ENCODE measurements at places on chromosomes 3 and 15. TPM values are rescaled to one million over a fixed set of nuclear protein-coding genes. Genes with fewer than 3 reads are reported as not detected.

CAMP gene
- total RNA-seq: 1.5 TPM

DNA sequence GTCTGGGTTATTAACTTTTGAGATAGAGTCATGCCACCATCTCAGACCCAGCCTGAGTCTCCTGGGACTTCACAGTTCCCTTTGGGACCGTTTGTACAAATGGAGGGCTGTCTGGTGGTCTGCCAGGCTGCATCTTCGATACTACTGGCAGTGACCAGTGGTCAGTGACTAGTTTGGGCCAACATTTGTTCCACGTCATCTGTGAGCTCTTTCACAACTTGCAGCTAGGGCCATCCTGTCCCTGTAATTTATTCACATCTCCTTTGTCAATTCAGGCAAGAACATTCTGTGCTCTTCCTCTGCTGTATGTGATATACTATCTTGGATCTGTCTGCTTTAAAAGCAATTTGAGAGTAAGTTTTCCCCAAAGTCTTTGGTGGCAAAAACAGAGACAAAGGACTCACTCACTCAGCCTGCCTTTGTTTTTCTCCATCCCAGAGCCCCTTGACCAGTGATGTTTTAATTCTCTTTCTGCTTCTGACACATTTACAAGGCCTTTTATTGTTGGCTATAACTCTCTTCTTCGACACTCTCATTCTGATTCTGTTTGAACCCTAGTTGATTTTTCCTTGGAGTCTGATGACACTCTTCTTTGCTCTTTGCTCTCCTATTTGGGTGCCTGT is 353.4 kb downstream of the EPHB1 start:
- DNase-seq: peak; percentile 74
- H3K27ac ChIP-seq: no peak overlapping the region

DNA sequence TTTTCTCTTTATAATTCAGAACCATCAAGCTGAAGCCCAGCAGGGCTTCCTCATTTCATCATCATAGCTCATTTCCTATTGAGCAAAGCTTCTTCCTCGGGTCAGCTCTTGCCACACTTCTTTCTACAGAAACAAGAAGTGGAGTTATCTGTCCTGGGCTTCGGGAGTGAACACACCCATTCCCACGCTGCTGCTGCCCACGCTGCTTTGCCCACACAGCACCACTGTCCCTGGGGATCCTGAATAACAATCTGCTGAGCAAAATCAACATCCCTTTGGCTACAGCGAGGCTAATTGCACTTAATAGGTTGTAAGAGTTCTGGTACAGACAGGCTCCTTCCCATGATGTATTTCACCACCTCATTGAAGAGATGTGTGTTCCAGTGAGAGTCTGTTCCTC is 23.7 kb downstream of the CEP19 start:
- no peak overlapping the region for H3K4me3 ChIP-seq
- H3K36me3 ChIP-seq: no peaks in the 10 kb centered on the region
- no peak overlapping the region for H3K27ac ChIP-seq
- DNase-seq: peak; percentile 77
- no peaks in the 10 kb centered on the region for H3K4me1 ChIP-seq
- H3K27me3 ChIP-seq: no peaks in the 10 kb centered on the region

DNA sequence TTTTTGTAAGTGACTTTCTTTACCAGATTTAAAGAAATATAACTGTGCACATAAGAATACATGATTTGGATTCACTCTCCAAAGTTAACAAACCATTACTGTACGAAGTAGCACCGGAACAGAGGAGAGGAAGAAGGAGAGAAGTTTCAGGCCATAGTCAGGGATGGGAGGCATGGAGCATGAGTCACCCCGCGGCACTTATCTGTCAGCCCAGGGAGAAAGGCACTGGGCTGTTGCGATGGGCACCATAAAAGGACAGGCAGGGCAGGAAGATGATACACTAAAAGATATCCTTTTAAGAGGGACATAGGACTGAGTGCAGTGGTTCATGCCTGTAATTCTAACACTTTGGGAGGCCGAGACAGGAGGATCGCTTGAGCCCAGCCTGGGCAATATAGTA is 37.0 kb downstream of the TTC23 start:
- no peaks in the 10 kb centered on the region for H3K4me1 ChIP-seq
- H3K4me3 ChIP-seq: no peak overlapping the region
- peak overlapping the region; percentile 89 for H3K27ac ChIP-seq
- no peaks in the 10 kb centered on the region for H3K27me3 ChIP-seq

DNA sequence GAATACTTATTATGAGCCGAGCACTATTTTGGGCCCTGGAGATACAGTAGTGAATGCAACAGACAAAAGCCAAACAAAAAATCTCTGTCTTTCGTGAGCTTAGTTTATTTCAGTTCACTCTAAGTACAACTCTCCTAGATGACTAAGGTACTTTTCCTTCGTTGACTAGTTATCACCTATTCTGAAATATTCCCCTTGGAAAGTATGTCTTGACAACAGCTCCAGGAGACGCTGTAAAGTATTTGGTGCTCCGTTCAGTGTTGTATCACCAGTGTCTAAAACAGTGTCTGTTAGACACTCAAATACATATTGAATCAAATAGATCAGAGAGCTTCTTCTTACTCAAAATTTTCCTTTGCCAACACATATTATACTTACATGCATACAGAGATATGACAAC is 119.6 kb downstream of the TFDP2 start:
- H3K27ac ChIP-seq: peak overlapping the region; percentile 62
- no peak for DNase-seq
- H3K4me3 ChIP-seq: no peak overlapping the region
- H3K27me3 ChIP-seq: no peaks in the 10 kb centered on the region
- H3K36me3 ChIP-seq: no peaks in the 10 kb centered on the region

IFT122 gene
- total RNA-seq: 36.9 TPM

- peaks cover 22% of the 10 kb centered on the region for H3K4me1 ChIP-seq
- no peak overlapping the region for H3K4me3 ChIP-seq
- no peaks in the 10 kb centered on the region for H3K27me3 ChIP-seq
These were observed 6.0 kb downstream of the SNRPA1 start for GRCh38 chr15:101288905-101289513.

ERC2 gene
- 2.9 TPM for total RNA-seq

NKTR gene
- 14.1 TPM for total RNA-seq

TMCO5A gene
- not detected for total RNA-seq

GRCh38 chr3:55484191-55484689 is 2.9 kb downstream of the WNT5A start:
- no peaks in the 10 kb centered on the region for H3K27me3 ChIP-seq
- no peak for DNase-seq
- no peak overlapping the region for H3K27ac ChIP-seq
- H3K4me1 ChIP-seq: peaks cover 51% of the 10 kb centered on the region
- no peak overlapping the region for H3K4me3 ChIP-seq

- no peaks in the 10 kb centered on the region for H3K36me3 ChIP-seq
- no peaks in the 10 kb centered on the region for H3K4me1 ChIP-seq
- no peak for DNase-seq
- no peak overlapping the region for H3K27ac ChIP-seq
These were observed 266.0 kb downstream of the ZNF621 start for GRCh38 chr3:40790746-40791145.

DNA sequence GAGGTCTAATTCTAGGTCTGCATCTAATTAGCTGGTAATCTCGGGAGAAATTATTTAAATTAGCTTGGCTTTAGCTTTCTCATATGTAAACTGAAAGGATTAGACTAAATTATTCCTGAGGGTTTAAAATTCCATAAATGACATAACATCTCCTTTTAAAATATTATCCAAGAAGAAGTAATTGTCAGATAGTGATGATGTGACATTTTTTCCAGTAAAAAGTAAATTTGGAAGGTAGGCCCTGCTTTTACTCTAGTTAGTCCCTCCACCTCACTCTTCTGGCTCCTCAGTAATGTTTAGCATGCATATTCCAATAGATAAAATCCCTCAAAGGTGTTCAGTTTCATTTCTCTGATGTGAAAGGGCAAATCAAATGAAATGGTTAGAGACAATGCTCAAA is 215.7 kb downstream of the FHIT start:
- H3K27ac ChIP-seq: no peak overlapping the region
- no peaks in the 10 kb centered on the region for H3K4me1 ChIP-seq
- no peak overlapping the region for H3K4me3 ChIP-seq

DNA sequence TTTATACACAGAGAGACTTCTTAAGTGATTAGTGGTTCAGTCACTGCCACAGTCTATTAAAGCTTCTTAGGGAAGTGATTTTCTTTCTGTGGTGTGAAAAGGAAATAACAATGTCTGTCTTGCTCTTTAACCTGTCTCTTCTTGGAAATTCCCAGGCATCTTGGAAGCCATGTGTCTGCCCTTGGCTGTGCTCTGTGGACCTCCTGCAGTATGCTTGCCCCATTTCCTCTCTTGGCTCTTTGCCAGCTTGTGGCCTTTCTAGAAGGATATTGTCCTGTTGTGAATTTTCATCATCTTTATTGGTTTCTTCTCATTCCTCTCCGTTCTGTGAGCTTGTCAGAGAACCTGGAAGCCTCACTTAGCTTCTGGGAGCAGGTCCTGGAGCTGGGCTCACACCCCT is 338.4 kb upstream of the C2CD4B start:
- H3K27ac ChIP-seq: no peak overlapping the region
- no peaks in the 10 kb centered on the region for H3K27me3 ChIP-seq
- no peaks in the 10 kb centered on the region for H3K4me1 ChIP-seq
- H3K36me3 ChIP-seq: no peaks in the 10 kb centered on the region
- no peak overlapping the region for H3K4me3 ChIP-seq
- no peak for DNase-seq

DNA sequence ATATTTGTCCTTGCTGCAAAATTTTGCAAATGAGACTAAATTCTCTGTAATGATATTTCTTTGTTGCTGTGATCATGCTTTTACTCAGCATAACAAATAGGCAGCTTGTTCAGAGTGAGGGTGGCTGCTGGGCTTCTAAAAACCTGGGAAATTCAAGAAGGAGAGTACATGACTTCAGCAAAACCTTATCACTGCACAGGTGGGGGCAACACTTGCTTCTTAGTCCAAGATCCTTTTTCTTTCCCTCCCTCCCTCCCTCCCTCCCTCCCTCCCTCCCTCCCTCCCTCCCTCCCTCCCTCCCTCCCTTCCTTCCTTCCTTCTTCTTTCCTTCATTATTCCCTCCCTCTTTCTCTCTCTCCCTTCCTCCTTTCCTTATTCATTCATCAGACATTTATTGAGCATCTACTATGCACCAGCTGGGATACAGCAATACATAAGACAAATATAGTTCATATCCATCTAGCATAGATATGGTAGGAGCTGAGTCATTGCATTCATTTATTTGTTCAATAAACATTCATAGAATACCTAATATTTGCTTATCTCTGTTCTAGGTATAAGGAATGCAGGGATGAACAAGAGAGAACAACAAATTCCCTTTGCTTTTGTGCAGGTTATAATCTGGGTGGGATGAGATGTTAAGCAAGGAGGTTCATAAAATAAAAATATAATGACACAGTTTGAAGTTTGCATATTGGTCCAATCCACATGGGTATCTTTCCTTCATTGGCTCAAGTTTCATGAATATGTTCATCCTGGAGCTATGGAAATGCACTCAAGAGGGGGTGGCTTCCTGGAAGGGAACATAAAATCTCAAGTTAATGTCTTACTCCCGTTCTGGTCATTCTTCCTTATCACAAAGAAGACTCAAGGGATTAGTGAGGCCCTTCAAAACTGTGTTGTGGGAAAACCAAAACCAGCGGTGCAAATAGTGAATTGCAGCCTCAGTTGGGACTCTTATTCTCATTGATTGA is 210.7 kb downstream of the PDCD6IP start:
- H3K27ac ChIP-seq: no peak overlapping the region
- no peak for DNase-seq
- H3K4me3 ChIP-seq: no peak overlapping the region
- no peaks in the 10 kb centered on the region for H3K27me3 ChIP-seq
- H3K4me1 ChIP-seq: no peaks in the 10 kb centered on the region

DNA sequence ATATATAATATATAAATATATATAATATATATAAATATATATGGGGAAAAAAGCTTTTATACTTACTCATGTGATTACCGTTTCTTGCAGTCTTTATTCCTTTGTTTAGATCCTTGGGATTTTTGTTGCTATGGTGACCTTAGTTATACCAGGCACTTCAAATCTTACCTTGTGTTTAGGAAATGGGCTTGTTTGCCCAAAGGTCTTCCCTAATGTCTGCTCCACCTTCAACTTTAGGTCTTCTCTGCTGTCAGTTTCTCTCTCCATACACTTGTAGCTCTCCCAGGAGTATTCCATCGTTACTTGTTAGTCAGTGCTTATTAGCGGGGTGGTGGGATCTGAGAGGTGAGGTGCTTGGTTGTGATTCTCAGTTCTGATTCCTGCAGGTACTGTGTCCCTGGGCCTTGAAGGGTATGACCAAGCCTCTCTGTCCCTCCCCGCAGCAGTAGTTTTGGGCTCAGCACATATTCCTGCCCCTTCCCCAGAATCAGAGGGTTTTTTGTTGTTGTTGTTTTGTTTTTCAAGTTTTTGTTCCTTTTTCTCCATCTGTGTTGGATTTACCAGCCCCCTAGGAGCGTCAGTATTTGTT is 9.6 kb upstream of the LAMP3 start:
- no peaks in the 10 kb centered on the region for H3K27me3 ChIP-seq
- DNase-seq: no peak
- H3K36me3 ChIP-seq: no peaks in the 10 kb centered on the region
- H3K4me3 ChIP-seq: no peak overlapping the region
- H3K27ac ChIP-seq: no peak overlapping the region
- H3K4me1 ChIP-seq: no peaks in the 10 kb centered on the region

GRCh38 chr3:38122712-38123290 is 14.1 kb downstream of the ACAA1 start:
- peaks cover 76% of the 10 kb centered on the region for H3K36me3 ChIP-seq
- no peaks in the 10 kb centered on the region for H3K27me3 ChIP-seq
- DNase-seq: peak; percentile 44

MCTP2 gene
- total RNA-seq: 5.6 TPM

GRCh38 chr3:72068621-72069020 is 283.7 kb upstream of the PROK2 start:
- no peak overlapping the region for H3K4me3 ChIP-seq
- H3K4me1 ChIP-seq: no peaks in the 10 kb centered on the region
- no peak overlapping the region for H3K27ac ChIP-seq
- H3K36me3 ChIP-seq: no peaks in the 10 kb centered on the region

GRCh38 chr3:112546216-112546759 is 15.5 kb downstream of the ATG3 start:
- H3K27ac ChIP-seq: no peak overlapping the region
- H3K4me3 ChIP-seq: no peak overlapping the region
- DNase-seq: no peak

CA12 gene
- 1.3 TPM for total RNA-seq

DNA sequence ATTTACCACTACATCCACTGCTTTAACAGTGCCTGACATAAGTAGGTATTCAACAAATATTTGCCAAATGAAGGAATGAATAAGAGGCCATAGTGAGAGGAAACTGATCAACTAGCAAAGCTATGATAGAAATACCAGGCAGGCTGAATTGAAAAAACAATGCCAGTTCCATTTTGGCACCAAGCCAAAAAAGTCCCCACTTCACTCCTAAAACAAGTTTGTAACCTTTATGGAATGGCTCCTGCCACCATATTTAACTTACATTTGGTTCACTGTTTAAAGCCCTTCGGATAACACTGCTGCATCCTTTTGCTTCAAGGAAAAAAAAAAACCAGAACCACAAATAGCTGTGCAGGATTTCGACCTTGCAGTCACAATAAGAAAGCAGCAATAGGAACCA is 166.1 kb downstream of the FRMD5 start:
- H3K27me3 ChIP-seq: no peaks in the 10 kb centered on the region
- H3K36me3 ChIP-seq: no peaks in the 10 kb centered on the region

COMMD2 gene
- 10.3 TPM for total RNA-seq

Measured in right atrium auricular region (tissue), 2 donors.